ENCODE measurements at places on chromosomes 3 and 15.

GRCh38 chr3:133979553-133979952 lies 50.2 kb downstream of the SLCO2A1 start:
- no peak for DNase-seq

DNA sequence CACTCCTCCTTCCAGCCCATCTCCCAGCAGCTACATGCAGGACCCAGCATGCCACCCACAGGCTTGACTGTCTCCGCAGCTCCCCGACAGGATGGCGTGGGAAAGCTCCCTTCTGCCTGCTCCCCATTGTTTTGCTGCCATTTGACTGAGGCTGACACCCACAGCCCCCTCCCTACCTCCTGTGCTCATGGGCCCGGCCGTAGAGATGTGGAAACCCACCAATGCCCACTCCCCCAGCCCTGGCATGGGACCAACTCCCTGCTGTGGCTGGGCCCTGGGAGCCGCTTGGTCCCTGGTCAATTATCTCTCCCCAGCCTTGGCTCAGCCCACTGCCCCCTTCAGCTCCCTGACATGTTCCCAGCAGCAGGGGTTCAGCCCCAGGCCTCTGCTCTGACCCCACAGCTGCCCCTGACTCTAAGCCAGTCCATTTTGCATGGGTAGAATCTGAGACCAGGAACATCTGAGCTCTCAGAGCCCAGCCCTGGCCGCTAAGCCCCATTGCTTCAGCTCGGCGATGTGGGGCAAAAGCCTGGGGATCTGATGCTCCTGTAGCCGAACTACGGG lies 8.2 kb downstream of the C3orf22 start:
- no peak for DNase-seq

GRCh38 chr3:16142350-16143025 lies 32.0 kb upstream of the GALNT15 start:
- no peak for DNase-seq

DNA sequence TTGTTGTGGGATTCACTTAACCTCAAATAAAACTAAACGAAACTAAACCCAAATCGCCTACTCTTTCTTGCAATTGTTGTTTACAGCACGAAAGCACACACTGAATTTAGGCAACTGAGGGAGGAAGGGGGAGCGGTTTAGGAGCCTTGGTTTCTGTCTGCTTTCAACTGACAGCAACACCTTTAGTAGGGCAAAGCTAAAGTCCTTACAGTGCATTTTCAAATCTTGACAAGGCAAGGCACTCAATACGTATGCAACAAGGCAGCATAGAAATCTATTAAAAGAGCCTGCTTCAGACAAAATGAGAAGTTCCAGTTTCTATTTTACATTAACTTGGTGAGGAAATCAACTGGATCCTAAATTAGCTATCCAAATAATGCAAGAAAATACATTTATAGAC lies 174.6 kb downstream of the CHST2 start:
- no peak for DNase-seq

GRCh38 chr3:16056217-16056616 lies 118.3 kb upstream of the GALNT15 start:
- no peak for DNase-seq

DNA sequence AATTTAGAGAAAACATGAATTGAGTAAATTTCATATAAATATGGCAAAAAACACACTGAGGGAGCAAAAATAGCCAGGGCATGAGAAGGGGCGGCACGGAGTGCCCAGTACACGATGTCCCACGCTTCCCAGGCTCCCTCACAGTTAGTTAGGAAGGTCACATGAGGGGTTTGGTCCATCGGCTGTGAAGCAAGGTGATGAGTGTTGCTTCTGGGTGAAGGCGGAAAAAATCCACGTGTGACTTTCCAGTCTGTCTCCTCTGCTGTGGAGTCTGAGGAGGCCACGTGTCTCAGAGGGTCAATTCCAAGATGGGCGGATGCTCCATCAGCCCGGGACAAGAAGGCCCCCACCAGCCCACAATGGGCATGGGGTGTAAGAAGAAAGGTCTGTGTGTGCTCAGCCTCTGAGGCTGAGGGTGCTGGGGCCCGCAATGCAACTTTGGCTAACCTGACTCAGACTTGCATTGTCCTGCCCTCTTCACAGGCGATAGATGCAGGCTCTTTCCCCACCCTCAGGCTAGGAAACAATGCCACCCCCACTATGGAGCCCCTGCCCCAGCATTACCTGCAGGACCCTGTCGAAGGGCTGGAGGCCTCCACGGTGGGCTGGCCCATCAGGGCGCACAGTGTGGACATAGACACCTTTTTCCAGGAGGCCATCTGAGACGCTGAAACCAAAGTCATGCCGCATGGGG lies 45.7 kb downstream of the GRIP2 start:
- no peak for DNase-seq

- no peak for DNase-seq
These were observed 717.4 kb downstream of the SI start for GRCh38 chr3:164360738-164361406.

GRCh38 chr3:177523872-177524438 lies 326.7 kb upstream of the TBL1XR1 start:
- no peak for DNase-seq

GRCh38 chr3:122977746-122978466 lies 49.7 kb downstream of the SEMA5B start:
- no peak for DNase-seq

DNA sequence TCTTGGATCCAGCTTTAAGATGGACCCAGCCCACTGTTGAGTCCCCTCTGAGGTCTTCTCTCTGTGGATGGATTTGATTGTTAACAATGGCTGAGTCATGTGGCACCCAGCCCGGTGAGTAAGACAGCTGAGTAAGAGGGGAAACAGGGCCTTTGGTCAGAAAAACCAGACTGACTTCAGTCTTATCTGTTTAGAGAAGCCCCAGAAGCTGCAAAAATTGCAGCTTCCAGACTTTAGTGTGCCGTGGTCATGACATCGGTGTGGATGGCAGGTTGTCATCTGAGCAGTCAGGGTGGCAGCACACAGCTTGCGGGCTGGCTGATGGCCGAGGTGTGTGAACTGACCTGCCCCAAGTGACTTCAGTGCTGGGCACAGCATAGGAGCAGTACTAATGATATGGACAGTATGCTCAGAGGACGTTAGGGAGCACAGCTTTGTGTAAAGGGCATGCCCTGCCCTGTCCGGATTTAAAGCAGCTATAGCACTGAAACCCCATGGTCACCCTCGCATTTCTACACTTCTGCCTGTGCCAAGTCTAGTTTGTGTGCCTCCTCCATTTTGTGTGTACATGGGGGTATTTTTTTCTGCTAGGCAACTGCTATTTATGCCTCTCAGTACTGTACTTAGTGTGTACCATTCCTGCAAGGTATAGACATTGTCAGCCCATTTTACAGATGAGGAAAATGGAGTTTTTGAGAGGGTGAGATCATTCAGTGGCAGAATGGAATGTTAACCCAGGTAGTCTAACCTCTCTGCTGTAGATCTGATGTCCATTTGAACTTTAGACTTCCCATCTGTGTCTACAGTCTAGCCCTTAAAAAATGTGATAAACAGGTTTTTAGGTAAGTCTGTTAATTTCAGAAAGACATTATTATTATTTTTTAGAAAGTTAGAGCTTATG lies 44.4 kb downstream of the FLNB start:
- no peak for DNase-seq

DNA sequence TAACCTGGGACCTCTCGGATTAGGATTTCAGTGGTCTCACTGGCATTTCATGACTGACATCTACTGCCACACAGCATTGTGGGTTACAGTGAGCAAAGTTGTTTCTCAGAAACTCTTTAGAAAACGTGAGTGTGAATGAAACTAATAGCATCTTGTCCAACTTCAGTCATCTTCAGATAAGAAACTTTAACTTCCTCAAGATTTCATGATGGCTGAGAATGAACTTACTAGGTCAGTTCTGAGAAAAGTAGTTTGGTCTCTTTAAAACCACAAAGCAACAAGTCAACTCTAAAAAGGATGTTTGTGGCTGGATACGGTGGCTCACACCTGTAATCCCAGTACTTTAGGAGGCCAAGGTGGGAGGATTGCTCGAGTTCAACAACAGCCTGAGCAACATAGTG lies 14.2 kb upstream of the HOMER2 start:
- no peak for DNase-seq

- no peak for DNase-seq
These were observed 239.3 kb downstream of the IL5RA start for GRCh38 chr3:2870724-2871333.

GRCh38 chr3:48451270-48451669 lies 4.7 kb downstream of the ATRIP start:
- no peak for DNase-seq

GRCh38 chr3:150355574-150355973 lies 52.5 kb upstream of the TSC22D2 start:
- no peak for DNase-seq

GRCh38 chr15:100834731-100835130 lies 44.9 kb upstream of the ALDH1A3 start:
- no peak for DNase-seq

DNA sequence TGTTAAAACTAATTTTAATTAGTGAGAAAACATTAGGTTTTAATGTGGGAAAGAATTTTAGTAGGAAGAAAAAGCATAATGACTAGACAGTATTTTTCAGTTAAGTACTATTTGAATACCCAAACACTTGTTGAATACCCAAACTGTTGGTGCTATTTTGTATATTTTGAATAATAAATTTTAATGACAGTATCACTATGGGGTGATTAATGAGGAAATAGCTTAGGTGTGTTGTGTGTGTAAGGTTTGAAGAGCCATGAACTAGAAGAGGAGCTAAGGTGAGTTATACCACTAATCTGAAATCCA lies 4.7 kb upstream of the EBLN2 start:
- no peak for DNase-seq

DNA sequence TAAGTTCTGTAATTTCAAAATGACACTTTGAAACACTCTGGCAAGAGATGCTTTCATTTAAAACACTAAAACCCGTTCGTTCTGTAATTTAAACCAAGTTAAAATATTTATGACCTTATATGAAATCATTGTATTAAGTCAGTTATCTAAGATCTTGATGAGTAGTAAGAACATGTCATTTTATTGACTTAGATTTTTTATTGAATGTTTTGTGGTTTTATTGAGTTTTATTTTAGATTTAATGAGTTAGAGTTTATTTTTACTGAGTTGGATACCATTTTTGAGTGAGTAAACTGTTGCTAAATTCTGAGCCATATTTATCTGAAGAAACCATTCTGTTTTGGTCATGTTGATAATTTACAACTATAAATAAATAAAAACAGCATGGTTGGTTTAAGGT lies 94.3 kb downstream of the PPARG start:
- no peak for DNase-seq

DNA sequence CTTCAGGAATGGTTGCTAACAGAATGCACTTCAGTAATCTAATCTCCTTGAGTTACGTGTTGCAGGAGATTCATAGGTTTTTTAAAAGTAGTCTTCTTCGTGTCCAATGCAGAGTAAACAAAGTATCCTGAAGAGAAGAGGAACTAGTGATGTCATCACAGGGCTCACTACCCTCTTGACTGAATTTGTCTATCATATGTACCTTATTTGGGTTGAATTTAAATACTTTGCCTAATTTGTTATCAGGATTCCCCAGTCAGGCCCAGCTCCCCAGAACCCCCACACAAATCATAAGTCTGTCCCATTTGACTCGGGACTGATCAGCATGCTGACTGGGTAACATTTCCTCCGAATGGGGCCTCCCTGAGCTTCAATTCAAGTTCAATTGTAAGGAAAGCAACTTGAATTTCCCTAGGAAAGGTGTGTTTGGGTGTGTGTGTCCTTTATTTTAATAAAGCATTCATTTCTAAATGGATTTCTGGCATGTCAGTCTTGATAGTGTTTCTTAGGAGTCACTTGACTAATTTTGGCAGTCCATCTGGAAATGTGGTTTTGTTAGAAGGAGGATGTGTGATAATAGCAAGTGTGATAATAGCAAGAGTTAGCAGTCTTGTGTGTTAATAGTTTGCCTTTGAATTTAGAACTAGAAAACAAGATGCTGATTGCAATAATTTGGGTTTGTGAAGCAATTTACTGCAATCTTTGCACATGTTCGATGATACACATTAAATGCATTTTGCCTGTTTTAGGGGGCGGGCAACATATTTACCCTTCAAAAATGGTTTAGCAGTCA lies 21.9 kb downstream of the OXNAD1 start:
- DNase-seq, result no peak

GRCh38 chr3:24608701-24609390 lies 114.2 kb upstream of the THRB start:
- no peak for DNase-seq

- no peak for DNase-seq
These were observed 15.7 kb upstream of the TEX9 start for GRCh38 chr15:56349554-56349953.

GRCh38 chr3:98657457-98657856 lies 64.0 kb upstream of the CPOX start:
- no peak for DNase-seq

DNA sequence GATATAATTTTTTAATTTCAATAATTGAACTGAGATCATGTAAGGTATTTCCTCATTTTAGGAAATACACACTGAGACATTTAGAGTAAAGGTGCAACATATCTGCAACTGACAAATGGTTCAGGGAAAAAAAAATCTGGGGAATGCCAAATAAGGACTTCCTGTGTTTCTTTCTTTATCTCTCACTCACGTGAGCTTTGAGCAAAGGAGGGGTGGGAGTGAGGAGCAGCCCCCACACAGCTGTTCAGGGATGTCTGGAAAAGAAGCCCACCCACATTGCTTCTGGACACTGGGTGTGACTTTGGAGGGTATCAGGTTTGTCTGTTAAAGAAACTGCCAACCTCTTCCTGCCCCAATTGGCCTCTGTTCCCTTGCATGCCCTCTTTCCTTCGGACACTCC lies 5.6 kb upstream of the TP63 start:
- DNase-seq, result no peak

DNA sequence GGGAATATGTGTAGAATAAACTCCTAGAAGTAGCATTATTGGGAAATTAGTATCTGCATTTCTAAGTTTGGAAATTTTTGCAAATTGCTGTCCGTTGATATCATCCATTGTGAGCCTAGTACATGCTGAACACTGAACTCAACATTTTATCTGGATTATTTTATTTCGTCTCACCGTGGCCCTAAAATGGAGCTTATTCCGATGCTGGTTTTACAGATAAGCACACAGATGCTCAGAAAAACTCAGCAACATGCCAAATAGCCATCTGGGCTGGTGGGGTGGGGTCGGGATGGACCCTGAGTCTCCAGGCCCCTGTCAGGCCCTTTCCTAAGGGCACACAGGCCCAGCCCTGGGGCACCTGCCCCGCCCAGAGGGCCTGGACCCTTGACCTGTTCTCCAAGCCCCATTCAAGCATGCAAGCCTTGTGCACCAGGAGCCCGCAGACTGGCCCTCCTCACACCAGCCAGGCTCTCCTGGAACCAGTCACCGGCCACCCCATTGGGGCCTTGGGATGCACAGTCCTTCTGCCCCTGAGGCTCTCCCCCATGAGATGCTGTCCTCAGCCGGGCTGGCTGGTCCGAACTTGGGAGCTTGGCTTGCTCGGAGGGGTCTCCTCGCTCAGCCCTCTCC lies 20.7 kb upstream of the KLF13 start:
- no peak for DNase-seq

GRCh38 chr3:66413151-66413751 lies 87.6 kb downstream of the LRIG1 start:
- no peak for DNase-seq

GRCh38 chr3:184052767-184053166 lies at the start of gene HTR3C:
Gene HTR3C (plus strand): TSS chr3:184053047. CDS start chr3:184053081, 34 bp downstream.
- no peak for DNase-seq
